ENCODE measurements at places on chromosomes 16 and 17.

DNA sequence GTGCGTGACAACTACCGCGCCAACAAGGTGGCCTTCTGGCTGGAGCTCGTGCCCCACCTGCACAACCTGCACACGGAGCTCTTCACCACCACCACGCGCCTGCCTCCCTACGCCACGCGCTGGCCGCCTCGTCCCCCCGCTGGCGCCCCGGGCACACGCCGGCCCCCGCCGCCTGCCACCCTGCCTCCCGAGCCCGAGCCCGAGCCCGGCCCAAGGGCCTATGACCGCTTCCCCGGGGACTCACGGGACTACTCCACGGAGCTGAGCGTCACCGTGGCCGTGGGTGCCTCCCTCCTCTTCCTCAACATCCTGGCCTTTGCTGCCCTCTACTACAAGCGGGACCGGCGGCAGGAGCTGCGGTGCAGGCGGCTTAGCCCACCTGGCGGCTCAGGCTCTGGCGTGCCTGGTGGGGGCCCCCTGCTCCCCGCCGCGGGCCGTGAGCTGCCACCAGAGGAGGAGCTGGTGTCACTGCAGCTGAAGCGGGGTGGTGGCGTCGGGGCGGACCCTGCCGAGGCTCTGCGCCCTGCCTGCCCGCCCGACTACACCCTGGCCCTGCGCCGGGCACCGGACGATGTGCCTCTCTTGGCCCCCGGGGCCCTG is 3.0 kb upstream of the SPEM1 start:
- DNase-seq = no peak

DNA sequence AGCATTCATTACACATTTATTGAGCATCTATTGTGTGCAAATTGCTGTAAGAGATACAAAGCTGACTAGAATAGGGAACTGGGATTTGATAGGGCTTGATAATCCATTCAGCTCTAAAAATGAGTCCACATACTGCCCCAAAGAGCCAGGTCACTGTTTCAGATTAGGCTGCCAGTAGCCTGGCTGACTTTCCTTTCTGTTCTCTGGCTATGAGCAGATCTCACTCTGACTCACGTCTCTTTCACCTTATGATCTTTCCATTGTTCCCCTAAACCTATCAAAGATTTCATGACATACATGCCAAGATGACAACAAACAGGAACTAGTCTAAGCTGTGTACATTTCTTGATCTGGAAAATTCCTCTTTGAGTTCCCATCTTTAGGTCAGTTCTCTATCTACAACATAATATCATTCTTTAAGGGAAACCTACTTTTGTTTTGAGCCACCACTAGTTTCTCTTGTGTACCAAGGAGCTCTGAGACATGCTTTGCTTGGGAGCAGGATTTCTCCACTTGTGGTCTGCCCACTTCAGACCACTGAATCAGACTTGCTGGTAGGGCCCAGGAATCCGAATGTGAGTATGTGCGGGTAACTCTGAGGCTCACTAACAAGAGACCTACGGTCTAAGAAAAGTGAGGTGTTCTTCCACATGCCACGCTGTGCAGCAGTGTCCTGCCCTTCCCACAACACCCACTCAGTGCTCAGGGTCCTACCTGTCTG is 40.9 kb upstream of the ICAM2 start:
- DNase-seq = no peak

GRCh38 chr17:9108146-9108545 is 86.8 kb downstream of the NTN1 start:
- no peak for DNase-seq

GRCh38 chr17:76826330-76827068 is 41.7 kb upstream of the MGAT5B start:
- no peak for DNase-seq

DNA sequence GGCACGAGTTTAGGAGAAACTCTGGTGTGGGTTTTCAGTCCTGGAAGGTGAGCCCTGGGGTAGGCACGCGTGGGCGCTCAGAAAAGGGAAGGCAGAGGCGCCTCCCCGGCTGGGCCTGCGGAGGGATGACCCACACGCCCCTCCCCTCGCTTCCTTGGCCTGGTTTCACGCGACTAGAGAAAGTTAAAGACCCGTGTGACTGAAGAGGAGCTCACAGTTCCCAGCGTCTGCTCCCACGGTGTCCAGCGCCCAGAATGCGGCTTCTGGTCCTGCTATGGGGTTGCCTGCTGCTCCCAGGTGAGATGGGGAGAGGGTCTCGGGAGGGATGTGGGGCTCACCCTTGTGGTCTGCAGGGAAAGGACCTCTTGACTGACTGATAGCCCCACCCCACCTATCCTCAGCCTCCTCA is at the start of gene CD300LG:
TSS of gene CD300LG (plus strand) at position 214 of the 409 bp plus-strand sequence. CDS start at position 255, 41 bp downstream.
- DNase-seq = no peak

GRCh38 chr17:10120749-10121148 is 77.7 kb downstream of the GAS7 start:
- DNase-seq = no peak

- no peak for DNase-seq
Observed at GRCh38 chr16:74713325-74713724, 12.7 kb upstream of the MLKL start.

DNA sequence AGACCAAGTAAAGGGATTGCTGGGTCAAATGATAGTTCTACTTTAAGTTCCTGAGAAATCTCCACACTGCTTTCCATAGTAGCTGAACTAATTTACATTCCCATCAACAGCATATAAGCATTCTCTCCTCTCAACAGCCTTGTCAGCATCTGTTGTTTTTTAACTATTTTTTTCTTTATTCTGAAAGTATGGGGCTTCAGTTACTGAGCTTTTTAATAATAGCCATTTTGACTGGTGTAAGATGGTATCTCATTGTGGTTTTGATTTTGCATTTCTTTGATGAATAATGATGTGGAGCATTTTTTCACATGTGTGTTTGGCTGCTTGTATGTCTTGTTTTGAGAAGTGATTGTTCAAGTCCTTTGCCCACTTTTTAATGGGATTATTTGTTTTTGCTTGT is 2.5 kb downstream of the KRTAP2-2 start:
- DNase-seq = no peak

DNA sequence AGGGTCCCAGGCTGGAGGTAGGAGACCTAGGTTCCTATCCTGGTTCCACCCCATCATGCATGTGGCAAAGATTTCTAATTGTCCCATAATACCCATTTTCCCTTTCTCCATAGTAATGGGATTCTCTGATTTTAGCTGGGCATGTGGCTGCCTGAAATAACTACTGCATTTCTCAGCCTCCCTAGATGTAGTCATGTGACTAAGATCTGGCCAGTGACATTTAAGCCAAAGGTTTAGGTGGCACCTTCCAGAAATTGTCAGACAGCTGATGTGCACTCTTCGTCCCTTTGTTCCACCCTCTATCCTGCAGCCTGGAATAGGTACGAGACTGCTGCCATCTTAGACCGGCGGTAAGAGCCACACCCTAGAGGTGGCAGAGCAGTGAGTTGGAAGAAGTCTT is 8.2 kb downstream of the NXPH3 start:
- DNase-seq = no peak

DNA sequence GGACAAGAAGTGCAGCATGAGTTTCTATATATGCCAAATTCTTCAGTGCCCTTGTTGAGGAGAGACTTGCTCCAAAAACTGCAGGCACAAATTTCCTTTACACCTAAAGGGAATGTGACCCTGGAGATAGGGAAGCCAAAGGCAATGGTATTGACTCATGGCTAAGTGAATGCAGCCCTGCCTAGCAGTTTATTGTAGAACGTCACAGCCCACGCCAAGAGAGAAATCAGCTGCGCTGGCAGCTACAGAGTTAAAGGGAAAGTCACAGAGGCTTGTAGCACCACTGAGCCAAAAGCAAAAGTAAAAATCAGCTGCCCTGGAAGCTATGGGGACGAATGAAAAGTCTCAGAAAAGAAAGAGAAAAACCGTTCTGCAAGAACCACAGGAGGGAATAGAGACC is 10.1 kb downstream of the POLR3K start:
- no peak for DNase-seq

GRCh38 chr17:47179141-47179540 is 10.0 kb downstream of the CDC27 start:
- DNase-seq = no peak

DNA sequence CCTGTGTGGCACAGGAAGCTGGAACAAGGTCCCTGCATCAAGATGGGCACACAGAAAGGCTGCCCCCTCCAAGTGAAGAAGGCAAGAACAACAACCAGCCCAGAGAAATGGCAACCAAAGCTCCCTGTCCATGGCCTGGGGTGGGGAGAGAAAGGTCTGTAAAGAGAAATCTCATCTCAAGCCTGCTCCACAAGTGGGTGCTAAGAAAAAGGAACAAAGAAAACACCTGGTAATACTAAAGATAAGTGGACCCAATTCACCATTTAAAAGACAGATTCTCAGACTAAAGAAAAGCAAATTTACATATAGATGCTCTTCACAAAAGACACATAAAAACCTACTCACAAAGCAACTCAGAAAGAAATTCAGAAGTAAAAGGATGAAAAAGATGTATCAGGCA is 107.4 kb downstream of the PARN start:
- no peak for DNase-seq

DNA sequence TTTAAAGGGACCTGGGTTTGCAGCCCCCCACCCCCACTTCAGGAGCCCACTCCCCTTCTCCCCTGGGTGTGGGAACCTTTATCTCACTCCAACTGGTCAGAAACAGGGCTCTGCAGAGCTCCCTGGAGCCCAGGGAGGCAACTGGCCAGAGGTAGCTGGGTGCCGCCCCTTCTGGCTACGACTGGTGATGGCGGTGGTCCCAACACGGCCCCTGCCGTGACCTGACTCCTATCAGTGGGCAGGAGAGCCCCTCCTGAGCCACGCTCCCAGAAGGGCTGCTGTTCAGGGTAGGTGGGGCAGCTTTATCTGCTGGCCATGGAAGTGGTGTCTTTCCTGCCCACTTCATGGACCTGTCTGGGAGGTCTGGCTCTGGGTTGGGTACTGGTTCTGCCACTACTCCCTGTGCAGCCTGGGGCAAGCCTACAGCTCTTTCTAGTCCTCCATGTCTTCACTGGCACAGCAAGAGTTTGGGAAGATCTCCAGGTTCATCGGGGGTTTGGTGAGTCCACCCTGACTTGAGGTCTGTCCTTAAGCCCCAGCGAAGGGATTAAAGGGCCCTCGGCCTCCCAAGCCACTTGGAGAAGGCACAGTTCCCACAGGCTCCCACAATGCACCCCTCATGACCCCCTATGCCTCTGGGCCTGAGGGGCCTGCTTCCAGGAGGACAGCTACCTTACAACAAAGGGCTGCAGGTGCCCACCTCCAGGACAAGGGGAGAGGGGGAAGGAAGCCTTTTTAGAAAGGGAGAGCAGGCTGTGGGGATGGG is 5.5 kb upstream of the SREBF1 start:
- DNase-seq = no peak

DNA sequence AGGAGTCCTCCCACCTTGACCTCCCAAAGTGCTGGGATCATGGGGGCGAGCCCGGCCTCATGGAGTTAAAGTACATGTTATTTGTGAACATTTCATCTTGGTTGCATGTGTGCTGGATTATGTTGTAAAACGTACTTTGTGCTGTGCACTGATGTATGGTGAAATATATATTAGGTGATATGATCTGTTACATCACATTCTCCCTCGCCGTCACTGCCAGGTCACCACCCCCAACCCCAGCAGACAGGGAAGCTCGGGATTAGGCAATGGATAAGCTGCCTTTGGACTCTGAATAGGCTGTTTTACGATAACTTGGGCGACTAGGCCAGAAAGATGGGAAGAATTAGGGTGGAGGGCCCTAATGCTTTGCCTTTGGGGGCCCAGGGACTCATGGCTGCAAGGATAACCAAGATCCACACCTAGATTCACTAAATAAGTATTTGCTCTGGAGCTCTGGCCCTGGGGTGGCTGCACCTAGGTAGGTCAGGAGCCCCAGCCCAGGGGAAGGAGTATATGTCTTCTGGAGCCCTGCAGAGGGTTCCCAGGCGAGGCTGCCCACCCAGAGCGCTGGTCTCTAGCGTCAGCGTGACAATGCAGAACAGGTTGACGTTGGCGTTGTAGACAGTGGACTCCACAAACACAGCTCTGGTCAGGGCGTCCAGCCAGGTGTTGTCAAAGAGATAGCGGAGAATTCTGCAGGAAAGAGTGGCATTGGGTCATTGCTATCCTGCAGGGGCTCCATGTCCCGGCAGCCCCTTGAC is 27.1 kb upstream of the GCSH start:
- no peak for DNase-seq

- DNase-seq = no peak
Observed at GRCh38 chr17:33373273-33373672, 80.2 kb upstream of the ASIC2 start.

DNA sequence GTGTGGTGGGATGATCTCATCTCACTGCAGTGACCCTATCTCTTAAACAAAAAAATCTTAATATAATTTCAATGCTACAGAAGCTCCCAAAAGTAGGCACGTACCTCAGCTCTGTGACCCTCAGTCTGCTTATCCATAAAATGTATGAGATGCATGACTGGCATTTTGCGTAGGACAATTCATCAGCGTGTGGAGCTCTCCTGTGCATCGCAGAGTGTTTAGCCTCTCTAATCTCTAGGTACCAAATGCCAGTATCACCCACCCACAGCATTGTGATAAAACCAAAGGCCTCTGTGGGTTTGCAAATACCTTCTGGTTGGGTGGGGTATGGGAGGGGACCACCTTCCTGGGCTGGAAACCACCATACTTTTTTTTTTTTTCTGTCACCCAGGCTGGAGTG is 19.0 kb upstream of the TUBG2 start:
- DNase-seq = no peak

DNA sequence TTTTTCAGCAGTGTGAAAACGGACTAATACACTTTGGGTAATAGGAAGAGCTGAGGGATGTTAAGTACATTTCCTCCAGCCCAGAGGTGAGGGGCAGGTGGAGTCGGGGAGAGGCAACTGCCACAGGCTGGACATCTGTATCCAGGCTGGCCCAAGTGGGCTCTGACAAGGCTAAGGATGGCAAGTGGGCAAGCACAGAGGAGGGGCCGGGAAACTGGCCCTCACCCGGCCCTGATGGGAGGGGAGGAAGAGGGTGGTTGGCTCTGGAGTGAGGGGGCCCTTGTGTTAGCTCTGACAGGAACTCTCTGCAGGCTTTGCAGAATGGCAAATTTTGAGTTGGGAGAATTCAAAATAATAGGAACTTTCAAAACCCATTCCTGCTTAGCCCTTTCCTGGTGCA is 251.0 kb upstream of the TNRC6C start:
- no peak for DNase-seq

- DNase-seq = no peak
Observed at GRCh38 chr16:31472709-31473203, 804 bp downstream of the TGFB1I1 start.

GRCh38 chr16:57284209-57284951 is at the start of gene PLLP:
PLLP (minus strand) TSS chr16:57284672; CDS start chr16:57284540, 132 bp downstream.
- no peak for DNase-seq

- no peak for DNase-seq
Observed at GRCh38 chr16:81836279-81837054, 57.4 kb downstream of the PLCG2 start.
